IMR-90 (cell line): ENCODE measurements at places on chromosomes 7 and 10. TPM values are rescaled to one million over a fixed set of nuclear protein-coding genes. Genes with fewer than 3 reads are reported as not detected.

GRCh38 chr7:111485701-111486380 lies 76.5 kb downstream of the IMMP2L start:
- DNase-seq = no peak

DNA sequence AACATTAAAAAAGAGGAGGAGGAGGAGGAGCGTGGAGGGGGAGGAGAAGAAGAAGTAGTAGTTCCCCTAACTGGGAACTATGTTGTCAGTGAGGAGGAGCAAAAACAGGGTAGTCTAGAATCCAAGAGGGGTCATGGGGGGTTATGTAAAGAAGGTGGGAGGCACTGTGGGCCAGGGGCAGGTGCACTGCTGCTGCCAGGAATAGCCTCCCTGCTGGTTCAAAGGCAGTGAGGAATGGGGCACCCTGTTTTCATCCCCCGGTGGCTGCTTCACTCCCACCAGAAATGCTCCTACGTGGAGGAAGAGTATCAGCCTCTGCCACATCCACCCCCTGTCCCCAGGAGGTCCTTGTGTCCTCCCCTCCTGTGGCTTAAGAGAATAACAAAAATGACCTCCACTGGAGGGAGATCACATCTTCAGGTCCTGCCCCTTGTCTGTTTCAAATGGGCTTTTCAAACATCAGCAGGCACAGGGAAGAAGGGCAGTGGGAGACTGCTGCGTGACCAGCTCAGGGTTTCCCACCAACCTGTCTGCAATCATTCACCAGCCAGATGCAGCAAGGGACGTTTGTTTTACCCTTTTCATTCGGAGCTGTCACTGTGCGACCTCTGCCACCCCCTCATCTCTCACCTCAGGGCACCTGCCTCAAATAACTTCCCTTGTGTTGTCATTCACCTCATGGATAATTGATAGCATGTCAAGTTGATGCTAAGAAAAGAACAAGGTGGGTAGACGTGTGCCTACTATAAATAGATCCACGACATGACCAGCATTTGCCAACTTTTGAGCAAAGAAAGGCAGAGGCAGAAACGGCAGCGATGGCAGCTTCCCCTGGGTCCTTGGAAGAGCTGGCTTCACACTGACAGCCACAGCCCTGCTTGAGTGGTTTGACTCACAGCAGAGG lies 92.6 kb downstream of the DGKI start:
- DNase-seq = peak; percentile 17

The CALML5 gene
- not detected in 2 replicates for polyA plus RNA-seq

DNA sequence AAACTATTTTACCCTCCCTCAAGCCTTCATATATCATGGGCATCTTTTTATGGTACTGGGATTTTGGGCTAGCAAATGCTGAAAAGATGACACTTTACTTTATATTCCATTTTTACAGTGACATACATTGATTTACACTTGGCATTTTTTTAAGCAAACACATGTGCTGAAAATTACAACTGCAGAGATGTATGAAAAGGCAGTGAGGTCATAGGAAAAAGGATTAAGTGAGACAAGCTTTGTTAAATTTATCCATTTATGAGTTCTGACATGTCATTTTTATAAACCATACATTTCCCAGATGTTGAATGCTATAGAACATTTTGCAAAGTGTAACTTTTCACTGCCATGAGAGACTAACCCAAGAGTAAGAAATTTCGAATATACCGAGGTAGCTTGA lies 68.8 kb upstream of the RSU1 start:
- DNase-seq = no peak

The CRTAC1 gene
- not detected in 2 replicates for polyA plus RNA-seq

The SSMEM1 gene
- polyA plus RNA-seq = 0.07 TPM in 1 of 2 replicates, not detected in the other

The TRIM74 gene
- 0.11 and 0.17 TPM in 2 replicates for polyA plus RNA-seq

- DNase-seq = no peak
Measured at GRCh38 chr10:23202779-23203178, 10.7 kb downstream of the PTF1A start.

- DNase-seq = no peak
Measured at GRCh38 chr7:130970196-130970595, 236.2 kb upstream of the KLF14 start.

DNA sequence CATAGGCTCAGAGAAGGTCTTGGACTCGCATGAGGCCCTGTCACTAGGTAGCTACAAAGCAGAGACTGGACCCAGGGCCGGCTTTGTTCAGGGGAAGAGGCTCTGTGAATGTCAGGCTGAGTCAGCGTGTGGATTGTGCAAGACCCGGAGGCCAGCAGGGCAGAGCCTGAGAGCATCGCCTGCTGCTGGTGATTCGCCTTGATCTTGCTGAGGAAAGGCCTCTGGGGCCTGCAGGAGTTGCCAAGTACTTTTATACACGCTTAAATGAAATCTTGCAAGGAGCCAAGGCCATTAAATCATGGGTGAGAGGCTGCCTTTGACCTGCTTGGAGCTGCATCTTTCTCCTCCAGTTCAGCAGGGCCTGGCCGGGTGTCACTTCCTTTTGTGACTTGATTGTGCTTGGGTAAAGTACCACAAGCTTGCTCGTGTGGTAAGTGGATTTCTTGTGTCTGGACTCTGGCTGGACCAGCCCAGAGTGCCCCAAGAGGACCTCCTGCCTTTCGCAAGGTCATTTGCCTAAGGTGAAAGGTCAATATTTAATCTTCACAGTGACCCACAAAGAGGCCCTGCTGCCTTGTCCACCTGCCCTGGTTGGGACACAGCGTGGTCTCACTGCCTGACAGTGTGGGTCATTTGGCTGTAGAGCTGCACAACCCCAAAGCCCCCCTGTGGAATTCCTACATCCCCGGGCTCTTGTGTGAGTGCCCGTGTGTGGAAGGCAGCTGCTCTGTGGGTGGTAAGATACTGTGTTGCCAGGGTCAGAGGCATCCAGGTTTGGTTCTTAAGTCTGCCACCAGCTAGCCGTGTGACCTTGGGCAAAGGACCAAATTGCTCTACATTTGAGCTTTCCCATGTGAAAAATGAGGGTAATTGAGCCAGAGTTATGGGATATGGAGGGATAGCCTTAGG lies 38.6 kb upstream of the SH2D4B start:
- peak; percentile 97 for DNase-seq

The AGAP4 gene
- polyA plus RNA-seq = 6.7 and 6.8 TPM in 2 replicates

DNA sequence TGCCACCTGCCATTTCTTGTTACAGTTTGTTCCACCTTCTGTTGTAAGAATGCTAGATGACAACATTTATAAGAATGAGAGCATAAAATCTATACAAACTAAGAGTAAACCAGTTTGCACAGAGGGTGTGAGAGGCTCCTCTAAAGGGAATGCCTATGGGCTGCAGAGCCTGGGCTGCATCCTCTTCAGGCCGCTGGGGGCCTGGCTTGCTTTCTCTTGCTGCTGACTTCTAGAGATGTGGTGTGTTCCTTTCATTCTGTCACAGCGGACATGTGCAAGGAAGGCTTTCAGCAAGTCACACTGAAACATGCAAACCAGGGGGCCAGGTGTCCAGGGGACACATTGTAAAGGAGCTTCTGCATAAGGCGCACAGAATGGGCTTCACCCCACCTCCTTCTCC lies 7.1 kb upstream of the ATP6V1F start:
- no peak for DNase-seq

The GPNMB gene
- polyA plus RNA-seq = 0.14 TPM in 1 of 2 replicates, not detected in the other

DNA sequence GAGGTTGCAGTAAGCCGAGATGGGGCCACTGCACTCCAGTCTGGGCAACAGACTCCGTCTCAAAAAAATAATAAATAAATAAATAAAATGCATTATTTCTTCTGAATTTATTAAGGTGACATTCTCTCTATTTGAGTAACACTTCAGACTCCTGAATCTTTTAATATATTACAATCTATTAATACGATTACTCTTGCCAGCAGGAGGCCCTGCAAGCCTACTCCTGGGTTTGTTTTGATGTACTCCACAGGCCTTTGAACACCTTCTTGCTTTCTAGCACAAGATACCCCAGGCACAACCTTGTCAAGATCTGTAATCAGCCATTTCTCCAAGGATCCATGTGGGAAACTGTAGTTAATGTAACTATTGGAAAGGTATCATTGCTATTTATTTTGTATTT lies 63.5 kb downstream of the COBL start:
- no peak for DNase-seq

GRCh38 chr7:84668116-84668515 lies 473.5 kb upstream of the SEMA3A start:
- no peak for DNase-seq

- DNase-seq = no peak
Measured at GRCh38 chr7:26995666-26996065, 100.1 kb downstream of the HOXA1 start.

DNA sequence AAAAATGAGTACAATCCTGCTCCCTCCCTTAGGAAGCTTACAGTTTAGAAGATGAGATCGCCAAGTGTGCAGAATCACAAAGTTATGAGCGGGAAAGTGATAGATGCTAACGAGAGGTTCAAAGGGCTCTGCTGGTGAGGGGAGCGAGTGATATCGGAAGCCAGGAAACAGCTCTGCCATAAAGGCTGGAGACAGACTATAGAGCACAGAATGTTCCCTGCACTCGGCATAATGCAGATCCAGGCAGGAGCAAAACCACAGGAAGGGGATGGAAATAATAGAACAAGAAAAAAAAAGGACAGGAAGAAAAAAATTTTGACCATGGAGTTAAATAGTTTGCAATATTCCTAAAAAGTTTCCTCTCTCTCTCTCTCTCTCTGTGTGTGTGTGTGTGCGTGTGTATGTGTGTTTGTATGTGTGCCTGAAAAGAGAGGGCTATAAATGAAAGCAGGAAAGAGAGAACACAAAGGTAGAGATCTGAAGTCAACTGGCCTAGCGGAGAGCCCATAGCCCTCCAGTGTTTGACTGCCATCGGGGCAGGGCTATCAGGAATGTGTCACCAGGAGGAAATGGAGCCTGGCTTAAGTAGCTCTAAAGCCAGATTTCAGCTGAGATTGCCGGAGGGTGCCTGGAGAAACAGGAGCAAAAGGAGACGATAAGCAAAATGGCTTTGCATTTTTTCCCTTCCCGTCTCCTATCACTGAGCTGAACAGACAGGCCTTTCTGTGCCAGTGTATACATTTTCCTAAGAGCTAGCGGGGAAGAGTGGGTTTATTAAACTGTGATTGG lies 175.8 kb upstream of the LYZL1 start:
- no peak for DNase-seq

The CPA4 gene
- polyA plus RNA-seq = 287 and 316 TPM in 2 replicates

DNA sequence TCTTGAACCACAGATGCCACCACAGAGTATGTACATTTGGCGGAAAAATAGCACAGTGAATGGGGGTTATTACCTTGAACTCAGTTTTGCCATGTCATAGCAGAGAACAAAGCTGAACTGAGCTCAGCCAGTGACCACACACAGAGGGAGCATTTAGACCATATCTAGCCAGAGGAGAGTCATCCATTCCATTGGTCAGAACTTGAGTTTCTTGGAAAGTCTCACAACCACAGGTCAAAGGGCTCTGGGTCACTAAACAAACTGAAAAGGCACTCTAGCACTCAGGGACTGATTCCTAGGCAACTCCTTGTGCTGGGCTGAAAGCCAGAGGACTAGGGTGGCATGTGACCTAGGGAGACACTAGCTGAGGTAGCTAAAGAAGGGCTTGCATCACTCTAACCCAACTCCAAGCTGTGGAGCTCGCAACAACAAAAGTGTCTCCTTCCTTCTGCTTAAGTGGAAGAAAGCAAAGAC lies 239.7 kb upstream of the SEMA3D start:
- DNase-seq = peak; percentile 29

GRCh38 chr10:70685455-70685911 lies 13.2 kb downstream of the ADAMTS14 start:
- DNase-seq = no peak

DNA sequence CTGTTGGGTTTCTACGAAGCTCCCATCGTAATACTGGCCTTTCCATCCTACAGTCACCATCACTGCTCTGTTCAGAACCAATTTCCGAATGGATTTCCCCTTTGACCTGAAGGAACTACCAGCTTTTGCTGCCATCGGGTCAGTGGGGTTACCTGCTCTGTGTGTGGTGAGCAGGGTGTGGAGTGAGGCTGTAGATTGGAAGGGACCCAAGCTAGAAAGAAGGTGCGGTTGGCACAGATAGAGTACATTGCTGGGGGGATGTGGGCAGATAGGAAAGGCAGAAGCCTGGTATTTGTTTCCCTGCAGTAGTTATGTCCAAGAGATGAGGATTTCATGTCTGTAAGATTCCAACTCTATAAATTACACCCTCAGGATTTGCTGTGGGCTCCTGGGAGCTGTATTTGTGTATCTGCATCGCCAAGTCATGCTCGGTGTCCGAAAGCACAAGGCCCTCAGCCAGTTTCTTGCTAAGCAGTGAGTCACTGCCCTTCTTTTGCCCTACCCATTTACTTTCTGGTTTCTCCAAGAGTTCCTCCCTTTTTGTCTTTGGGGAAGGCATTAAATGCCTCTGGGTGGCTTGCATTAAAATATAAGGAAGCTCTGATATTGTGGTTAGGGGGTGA lies 15.4 kb downstream of the CLCN1 start:
- peak; percentile 96 for DNase-seq

- DNase-seq = no peak
Measured at GRCh38 chr10:44883593-44884331, 27.4 kb upstream of the TMEM72 start.

DNA sequence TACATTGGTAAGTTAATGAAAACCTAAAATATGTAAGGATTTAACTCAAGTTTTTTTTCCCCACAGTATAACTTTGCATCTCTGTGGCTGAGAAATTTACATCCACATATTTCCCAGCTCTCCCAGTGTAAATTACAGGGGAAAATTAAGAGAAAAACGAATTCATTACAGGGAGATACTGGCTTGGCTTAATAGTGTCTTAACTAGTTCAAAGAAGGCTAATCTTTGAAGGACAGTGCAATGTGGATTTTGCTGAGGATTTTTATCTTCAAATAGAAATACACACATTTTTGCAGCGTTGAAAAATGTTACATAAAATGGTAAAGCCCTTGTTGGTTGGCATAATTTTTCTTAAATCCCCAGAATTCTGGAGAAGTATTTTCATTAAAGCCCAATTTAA lies 1.5 kb downstream of the CBX3 start:
- DNase-seq = no peak

GRCh38 chr7:16874066-16874465 lies 7.7 kb downstream of the AGR3 start:
- no peak for DNase-seq

- DNase-seq = no peak
Measured at GRCh38 chr7:99396418-99397296, 11.7 kb downstream of the PDAP1 start.

- no peak for DNase-seq
Measured at GRCh38 chr7:43808410-43808809, 49.9 kb downstream of the BLVRA start.

The CTAGE4 gene
- polyA plus RNA-seq = 0.03 TPM in 1 of 2 replicates, not detected in the other

- no peak for DNase-seq
Measured at GRCh38 chr7:67346876-67347275, 350.2 kb downstream of the TYW1 start.

The GRM3 gene
- not detected in 2 replicates for polyA plus RNA-seq

The TMEM139 gene
- 0.07 TPM in 1 of 2 replicates, not detected in the other for polyA plus RNA-seq

- DNase-seq = no peak
Measured at GRCh38 chr10:2294739-2295138, 557.4 kb upstream of the ADARB2 start.

DNA sequence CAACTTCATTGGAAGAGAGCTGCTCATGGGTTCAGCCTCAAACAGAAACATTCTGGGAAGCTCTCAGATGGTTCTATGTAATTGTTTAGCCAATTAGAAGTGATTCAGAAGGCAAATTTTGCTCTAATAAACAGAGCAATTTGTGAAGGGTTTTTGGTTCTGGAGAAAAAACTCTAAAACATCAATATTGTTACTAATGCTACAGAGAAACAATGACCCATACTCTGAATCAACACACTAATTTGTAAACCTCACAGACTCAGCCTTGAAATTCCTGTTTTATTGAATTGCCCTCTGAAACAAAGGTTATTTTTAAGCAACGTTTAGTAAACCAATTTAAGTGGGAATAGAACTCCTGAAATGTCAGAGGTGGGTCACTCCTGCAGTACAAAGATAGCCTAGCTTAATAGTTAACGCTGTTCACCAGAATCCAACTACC lies 171.6 kb upstream of the SVIL start:
- peak; percentile 74 for DNase-seq
